ENCODE measurements at places on chromosomes 2 and 18. TPM values are rescaled to one million over a fixed set of nuclear protein-coding genes. Genes with fewer than 3 reads are reported as not detected.

The ERBB4 gene
- not detected for total RNA-seq

The HRH4 gene
- not detected for total RNA-seq

The ALPG gene
- not detected for total RNA-seq

The LINC00305 gene
- total RNA-seq: not detected

The PROC gene
- 0.13 TPM for total RNA-seq

The CRACDL gene
- 0.24 TPM for total RNA-seq

The MITD1 gene
- 19.3 TPM for total RNA-seq

The CACNB4 gene
- total RNA-seq: under 0.01 TPM

The MAP2 gene
- total RNA-seq: 4.6 TPM

The TDRD15 gene
- total RNA-seq: not detected

The MYL1 gene
- total RNA-seq: not detected

The NT5C1B gene
- not detected for total RNA-seq

The NFE2L2 gene
- total RNA-seq: 57.9 TPM

The NCKAP1 gene
- total RNA-seq: 101 TPM

The PIEZO2 gene
- 25.4 TPM for total RNA-seq

The MC5R gene
- total RNA-seq: not detected

The IL1RN gene
- 0.13 TPM for total RNA-seq

The ASPRV1 gene
- total RNA-seq: 0.26 TPM

The GRP gene
- total RNA-seq: not detected

The ALKAL2 gene
- 1.2 TPM for total RNA-seq

The SCYGR4 gene
- total RNA-seq: not detected

The QPCT gene
- 24.2 TPM for total RNA-seq

The ACMSD gene
- not detected for total RNA-seq

The CAPN14 gene
- total RNA-seq: not detected

The UGT1A5 gene
- not detected for total RNA-seq

The SERPINB11 gene
- total RNA-seq: not detected
